ENCODE measurements at places on chromosomes 5 and 9. TPM values are rescaled to one million over a fixed set of nuclear protein-coding genes. Genes with fewer than 3 reads are reported as not detected.

The ECSCR gene
- total RNA-seq: 2.4 TPM

The RNF208 gene
- total RNA-seq: not detected

DNA sequence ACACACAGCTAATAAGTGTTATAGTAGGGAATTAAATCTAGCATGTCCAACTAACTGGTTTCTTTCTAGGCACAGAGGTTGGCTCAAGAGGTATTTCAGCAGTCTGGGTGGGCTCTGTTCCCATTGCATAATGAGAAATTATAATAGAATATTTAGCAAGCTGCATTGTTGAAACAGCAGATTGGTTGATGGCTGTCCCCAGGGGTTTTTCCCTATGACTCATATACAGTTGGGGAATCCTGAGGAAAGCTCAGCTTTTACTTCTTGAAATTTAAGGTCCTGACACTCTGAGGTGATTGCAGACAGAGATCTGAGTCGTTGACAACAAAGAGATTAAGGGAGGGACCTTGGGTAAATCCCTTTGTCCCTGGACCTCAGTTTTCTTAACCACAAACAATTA lies 38.3 kb upstream of the TNFSF8 start:
- DNase-seq: peak; percentile 60

DNA sequence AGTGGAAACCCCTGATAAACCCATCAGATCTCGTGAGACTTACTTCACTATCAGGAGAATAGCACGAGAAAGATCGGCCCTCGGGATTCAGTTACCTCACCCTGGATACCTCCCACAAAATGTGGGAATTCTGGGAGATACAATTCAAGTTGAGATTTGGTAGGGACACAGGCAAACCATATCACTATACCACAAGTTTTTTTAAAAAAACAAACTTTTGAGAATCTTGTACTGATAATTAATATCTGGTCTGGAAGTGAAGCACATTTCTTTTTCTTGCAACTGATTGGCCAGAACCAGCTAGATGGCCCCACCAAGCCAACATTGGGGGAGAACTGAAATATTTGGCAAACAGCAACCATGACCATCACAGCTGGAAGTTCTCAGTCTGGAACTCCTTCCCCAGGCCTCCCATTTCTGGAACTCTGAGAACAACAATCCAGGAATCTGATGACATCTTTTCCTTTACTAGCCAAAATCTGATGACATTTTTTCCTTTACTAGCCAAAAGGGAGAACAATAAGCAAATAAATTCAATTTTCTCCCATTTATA lies 51.8 kb upstream of the CDKN2B start:
- no peak for DNase-seq

DNA sequence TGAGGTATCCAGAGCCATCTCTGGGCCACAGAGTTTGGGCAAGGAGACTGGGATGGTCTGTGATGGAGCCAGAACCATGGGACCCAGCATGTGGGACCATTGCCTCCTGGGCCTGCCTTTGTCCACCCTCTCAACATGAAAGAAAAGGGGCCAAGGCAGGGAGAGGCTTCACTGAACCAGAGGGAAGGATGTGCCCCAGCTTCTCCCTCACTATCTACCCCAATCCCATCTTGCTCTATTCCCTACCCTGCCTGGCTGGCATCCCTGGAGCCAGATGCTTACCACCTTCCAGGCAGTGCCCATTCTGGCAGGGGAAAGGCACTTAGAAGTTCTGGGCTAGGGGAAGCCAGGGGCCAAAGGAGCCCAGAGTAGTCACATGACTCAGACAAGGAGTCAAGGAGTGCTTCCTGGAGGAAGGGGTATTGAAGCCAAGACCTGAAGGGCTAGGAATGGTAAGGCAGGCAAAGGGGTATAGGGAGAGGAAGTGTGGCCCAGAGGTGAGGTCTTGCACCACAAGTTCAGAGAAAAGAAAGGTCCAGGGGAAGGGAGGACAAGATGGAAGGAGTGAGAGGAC lies 9.8 kb downstream of the PDLIM4 start:
- no peak for DNase-seq
